GM10248 (cell line): ENCODE measurements at places on chromosomes 5 and 9.

DNA sequence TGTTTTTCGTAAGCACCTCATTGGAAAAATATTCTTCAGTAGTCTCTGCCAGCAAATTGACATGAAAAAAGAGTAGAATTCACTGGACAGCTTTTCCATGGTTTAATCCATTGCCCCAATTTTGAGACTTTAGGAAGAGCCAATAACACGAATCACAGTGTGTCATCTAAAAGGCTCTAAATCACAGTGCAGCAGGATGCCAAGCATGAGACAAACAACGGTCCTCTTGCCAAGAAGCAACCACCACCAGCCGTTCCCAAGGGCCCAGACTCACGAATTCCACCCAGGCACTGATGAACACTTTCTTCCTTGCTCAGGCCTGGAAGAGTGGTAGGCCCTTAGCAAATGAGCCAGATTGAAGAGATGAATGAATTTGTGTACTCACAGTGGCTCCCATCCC, 18.3 kb upstream of the IRX4 start:
- no peak for DNase-seq

GRCh38 chr5:56307714-56308333, 74.7 kb upstream of the ANKRD55 start:
- DNase-seq: no peak

DNA sequence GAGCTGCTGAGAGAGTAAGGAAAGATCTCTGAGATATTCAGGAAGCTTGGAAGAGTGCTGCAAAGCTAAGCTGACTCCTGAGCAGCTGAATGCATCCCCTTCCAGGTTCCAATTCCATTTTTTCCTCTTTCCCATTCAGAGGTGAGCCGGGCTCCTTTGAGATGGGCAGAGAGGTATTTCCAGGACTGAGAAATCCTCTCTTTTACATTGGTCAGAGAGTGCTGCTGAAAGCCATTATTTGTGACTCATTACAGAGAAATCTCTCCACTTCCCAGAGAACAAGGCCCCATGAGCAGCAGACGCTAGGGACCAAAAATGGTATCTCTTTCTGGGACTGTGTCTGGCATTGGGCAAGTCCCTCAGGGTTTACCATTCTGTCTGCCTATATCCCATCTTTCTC, 3.7 kb downstream of the MCTP1 start:
- DNase-seq: no peak

DNA sequence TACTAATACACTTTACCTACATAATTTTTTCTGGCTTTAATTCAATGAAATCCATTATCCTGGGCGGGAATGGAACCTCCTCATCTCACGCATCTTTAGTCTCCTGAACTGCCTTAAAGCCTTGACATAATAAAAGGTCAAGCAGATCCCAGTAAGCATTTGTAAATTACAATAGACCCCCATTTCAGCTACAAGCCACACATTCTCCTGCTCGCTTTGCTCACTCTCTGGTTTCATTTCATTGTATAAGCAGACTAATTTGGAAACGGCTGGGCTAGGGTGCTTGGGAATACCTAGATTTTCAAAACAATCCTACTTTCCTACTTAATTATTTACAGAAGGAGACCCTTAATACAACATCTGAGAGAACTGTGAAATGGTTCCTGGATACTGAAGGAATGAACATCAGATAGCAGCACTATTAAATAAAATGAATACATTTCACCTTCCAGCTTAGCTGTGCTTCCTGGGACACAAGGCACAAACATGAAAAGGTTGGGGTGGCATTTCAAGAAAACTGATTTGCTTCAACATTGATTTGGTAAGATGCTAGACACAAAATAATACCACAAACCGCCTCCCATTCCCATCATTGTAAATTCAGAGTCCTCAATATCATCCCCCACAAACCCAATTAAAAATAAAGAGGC, 1.5 kb downstream of the JAKMIP2 start:
- DNase-seq: no peak

- no peak for DNase-seq
Measured at GRCh38 chr5:132658381-132659302, 669 bp downstream of the IL13 start.

DNA sequence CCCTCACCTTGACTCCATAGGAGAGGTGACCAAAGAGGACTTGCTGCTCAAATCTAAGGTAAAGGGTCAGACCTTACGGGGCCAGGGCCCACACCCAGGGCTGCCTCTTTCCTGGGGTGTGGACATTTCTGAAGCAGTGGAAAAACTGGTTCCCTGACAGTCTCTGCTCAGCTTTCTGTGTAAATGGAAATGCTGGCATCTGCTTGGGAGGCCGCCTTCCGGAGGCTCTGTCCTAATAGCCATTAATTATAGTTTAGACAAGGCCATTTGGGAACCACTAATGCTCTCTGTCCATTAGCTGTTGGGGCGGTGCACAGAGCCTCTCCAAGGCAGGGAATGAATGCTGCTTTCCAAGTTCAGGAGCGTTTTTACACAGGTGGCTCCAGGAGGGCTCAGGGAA, 17.3 kb downstream of the USP20 start:
- DNase-seq: no peak

- DNase-seq: no peak
Measured at GRCh38 chr9:129284607-129285291, 106.7 kb upstream of the IER5L start.

DNA sequence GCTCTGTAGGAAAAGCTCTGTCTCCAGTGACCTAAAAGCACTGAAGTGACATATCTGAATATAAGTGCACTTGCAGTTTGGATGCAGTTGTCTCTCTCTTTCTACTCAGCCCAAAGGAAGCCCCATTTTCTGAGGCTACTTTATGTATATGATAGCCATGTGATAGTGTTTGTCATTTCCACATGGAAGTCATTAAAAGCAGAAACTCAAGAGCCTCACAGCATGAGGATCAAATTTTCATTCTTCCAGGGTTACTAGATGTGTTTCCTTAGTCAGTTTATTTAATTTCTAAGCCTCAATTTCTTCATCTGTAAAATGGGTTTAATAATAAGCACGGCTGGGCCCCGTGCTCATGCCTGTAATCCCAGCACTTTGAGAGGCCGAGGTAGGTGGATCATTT, 36.7 kb downstream of the RNF44 start:
- DNase-seq: no peak

DNA sequence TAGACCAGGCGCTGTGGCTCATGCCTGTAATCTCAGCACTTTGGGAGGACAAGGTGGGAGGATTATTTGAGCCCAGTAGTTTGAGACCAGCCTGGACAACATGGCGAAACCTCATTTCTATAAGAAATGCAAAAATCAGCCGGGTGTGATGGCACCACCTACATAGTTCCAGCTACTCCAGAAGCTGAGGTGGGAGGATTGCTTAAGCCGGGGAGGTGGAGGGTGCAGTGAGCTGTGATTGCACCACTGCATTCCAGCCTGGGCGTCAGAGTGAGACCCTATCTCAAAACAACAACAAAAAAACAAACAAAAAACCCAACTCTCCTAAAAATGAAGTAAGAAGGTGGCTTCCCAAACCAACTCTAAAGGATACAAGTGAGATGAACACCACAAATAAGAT, 23.0 kb downstream of the IARS1 start:
- no peak for DNase-seq

DNA sequence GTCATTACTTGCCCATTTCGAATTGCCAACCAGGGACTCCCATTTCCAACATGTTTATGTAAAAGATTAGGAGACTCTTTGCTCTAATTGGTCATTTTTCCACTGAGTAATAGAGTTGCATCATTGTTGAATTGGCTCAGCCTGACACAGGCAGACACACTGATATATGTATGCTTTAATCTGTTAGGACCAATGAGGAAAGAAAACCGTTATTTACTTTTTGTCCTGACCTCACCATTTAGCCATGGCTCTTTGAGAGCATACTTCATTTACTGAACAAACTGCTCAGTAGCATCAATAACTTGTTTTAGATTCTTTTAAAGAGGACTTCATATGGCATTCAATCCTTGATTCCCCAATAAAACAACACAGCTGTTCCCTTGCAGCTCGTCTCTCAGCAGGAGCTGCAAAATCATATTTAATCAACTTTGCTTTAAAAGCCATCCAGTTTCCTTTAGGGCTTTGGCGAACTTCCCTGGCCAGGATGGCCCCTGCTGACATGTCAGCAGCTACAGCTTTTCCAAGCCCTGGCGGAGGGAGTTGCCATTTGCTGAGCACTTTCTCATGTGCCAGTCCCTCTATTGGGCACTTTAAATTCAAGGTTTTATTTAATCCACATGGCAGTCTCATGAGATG, 251.5 kb upstream of the TNC start:
- DNase-seq: no peak

DNA sequence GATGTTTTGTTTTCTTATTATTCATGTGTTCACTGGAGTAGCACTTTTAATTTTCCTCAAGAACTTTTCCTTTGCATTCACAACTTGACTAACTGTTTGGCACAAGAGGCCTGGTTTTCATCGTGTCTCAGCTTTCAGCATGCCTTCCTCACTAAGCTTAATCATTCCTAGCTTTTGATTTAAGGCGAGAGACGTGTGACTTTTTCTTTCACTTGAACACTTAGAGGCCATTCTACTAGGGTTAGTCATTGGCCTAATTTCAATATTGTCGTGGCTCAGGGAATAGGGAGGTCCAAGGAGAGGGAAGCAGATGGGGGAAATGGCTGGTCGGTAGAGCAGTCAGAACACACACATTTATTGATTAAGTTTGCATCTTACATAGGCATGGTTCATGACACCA, 94.0 kb downstream of the ZNF462 start:
- DNase-seq: no peak

- DNase-seq: no peak
Measured at GRCh38 chr5:100562821-100563220, 27.6 kb downstream of the FAM174A start.

DNA sequence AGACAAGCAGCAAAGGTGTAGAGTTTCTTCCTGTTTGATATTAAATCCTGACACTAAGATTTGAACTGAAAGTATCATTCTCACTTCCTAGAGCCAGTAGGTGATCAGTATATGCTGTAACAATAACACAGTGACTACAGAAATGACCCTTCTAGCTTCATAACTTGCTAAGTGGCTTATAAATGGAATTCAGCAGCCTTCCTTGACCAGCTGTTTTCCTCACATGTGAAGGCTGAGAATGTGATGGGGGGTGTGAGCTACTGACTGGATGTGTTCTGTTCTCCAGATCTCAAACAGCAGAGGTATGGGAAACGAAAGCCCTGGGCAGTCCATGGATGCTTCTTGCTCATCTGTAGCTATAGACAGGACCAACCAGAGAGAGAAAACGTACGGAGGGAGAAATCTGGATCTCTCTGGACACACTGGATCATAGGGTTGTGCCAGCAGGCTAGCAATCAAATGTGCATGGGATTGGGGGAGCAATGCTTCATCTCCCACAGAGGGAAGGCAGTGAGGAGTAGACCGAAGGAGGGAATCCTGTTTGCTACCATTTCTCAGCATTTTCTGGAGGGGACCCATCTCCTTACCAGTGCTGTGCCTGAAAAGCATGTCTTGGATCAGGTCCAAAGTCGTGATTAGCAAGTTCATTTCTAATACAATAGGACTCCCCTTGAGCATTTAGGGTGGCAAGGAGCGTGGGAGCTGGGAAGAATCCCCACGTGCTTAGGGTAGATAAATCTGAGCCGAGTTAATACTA, 39.4 kb downstream of the TNFAIP8 start:
- no peak for DNase-seq

DNA sequence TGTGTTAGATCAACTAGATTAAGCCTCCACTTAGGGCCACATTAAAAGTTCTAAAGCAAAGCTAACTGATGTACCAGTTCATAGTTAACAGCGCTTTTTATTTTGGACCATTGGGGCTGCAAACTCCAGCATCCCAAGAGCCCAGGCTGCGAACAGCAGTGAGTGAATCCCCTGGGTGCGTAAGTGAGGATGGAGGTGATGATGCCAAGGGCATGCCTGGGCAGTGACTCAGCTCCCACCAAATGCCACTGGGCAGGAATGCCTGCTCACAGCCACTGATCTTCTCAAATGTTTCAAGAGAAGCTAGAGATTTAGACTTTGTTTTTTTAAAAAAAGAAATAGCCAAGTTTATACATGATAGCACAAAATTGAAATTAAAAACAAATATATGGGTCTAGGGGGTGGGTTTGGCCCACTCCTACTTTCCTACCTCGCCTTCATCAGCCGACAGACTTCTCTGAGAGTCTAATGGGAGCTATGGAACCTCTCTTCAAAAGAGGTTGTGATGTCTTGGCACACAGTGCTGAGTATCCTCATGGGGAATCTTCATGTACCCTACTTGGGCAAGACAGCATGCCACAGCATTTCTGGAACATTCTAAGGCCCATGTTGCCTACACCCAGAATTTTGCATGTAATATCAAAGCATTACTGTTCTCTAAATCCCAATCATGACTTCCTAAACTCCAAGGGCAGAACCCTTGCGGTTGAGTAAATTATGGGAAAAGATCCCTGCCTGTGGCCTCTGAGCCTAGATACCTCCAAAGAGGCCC, 398.1 kb downstream of the EBF1 start:
- no peak for DNase-seq

- no peak for DNase-seq
Measured at GRCh38 chr5:472076-472655, 29.2 kb downstream of the EXOC3 start.

DNA sequence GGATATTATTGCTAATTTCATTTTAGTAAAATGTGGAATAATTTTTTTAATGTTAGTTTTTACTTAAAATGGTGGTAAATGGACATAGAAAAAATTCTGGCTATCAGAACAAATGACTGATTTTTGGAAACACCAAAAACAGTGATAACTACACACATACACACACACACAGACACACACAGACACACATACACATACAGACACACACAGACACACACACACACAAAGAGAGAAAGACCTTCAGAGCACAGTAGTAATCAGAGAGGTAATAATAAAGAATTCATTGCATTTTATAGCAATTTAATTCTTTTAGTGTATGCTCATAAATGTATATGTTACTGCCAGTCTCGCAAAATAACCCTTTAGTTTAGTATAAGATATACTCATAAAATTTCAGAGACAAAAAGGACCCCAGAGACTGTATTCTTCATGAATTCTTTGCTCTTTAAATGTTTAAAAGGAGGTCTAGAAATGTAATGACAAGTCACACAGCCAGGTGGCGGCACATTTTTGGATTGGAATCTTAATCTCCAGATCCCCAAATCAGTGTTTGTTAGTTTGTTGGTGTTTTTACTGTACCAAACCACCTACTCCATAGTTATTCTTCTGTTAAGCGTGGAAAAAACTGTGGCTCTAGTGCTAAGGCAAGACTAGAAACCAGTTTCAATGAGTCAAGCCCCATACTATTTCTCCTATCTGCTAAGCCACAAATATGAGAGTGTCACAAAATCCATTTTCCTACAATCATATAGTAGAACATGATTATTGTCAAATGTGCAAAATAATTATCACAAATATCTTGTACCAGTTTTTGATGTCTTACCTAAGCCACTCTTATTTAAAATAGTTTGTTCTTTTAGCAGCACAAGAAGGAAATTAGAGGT, 109.9 kb downstream of the EDIL3 start:
- DNase-seq: peak; percentile 12

GRCh38 chr5:78268356-78268755, 26.1 kb downstream of the AP3B1 start:
- DNase-seq: no peak

GRCh38 chr9:115127191-115127817, 9.3 kb upstream of the TNC start:
- no peak for DNase-seq

GRCh38 chr9:120387257-120388002, 192.5 kb downstream of the CDK5RAP2 start:
- DNase-seq: no peak
